NCI-H2107 (cell line): ENCODE measurements at places on chromosomes 12 and 14.

GRCh38 chr14:49863487-49864281 is 11.1 kb upstream of the NEMF start:
- DNase-seq: no peak

- DNase-seq: no peak
These were observed 52.8 kb upstream of the SLC2A13 start for GRCh38 chr12:40158592-40159111.

GRCh38 chr14:35229084-35229791 is 62.9 kb upstream of the PSMA6 start:
- DNase-seq: no peak

DNA sequence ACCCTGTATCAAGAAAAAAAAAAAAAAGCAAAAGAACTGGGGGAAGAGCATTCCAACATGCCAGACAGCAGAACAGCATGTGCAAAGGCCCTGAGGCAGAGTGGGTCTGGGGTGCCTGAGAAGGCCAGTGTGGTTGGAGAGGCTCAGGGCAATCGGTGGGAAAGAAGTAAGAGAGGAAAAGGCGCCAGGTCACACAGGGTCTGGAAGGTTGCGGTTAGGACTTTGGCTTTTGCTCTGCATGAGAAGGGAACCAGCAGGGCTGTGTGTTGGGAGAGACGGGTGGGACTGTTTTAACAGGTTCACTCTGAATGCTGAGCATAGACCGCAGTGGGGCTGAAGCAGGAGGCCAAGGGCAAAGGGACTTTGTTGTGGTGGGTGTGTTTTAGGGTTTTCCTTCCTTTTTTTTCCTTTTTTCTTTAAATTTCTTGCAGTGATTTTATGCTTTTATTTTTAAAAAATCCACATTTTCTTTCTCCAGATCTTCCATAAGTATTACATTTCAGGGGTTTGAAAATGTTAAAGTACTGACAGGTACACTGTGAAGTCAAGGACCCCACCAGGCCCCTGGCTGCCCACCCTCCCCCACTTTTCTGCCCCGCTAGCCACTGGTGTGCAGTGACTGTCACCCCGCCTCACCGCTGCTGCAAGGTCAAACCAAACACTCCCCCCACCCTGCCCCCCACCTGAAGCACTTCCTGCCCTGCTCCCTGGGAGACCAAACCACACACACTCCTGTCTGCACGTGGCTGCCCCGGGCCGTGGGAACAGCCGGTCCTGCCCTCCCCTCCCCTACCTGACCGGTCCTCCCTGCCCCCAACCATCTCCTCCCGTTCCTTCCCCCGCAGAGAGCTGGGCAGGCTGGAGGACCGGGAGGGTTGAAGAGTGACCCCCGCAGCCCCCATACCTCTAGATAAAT is 30.0 kb downstream of the DTX1 start:
- no peak for DNase-seq

DNA sequence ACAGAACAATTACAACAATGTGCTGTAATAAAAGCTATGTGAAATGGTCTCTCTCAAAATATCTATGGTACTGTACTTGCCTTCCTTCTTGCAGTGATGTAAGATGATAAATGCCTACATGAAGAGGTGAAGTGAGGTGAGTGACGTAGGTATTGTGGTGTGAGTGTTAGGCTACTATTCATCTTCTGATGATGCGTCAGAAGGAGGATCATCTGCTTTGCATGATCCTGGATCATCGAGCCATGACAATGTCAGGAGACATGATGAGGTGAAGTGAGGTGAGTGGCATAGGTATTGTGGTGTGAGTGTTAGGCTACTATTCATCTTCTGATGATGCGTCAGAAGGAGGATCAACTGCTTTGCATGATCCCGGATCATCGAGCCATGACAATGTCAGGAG is 105.8 kb downstream of the KCNC2 start:
- no peak for DNase-seq

GRCh38 chr12:75725521-75726111 is 214.2 kb upstream of the KRR1 start:
- no peak for DNase-seq

GRCh38 chr12:76144245-76144549 is 59.7 kb upstream of the NAP1L1 start:
- peak; percentile 39 for DNase-seq

- no peak for DNase-seq
These were observed 328.8 kb upstream of the DIO3 start for GRCh38 chr14:101232340-101233020.
